Psoas muscle (tissue), 8 donors: ENCODE measurements at places on chromosomes 2 and 18. TPM values are rescaled to one million over a fixed set of nuclear protein-coding genes. Genes with fewer than 3 reads are reported as not detected.

- DNase-seq: no peak
- H3K27ac ChIP-seq: peak overlapping the region; percentile 14
- peaks cover 51% of the 10 kb centered on the region for H3K4me1 ChIP-seq
- H3K36me3 ChIP-seq: peaks cover 12% of the 10 kb centered on the region
Observed at GRCh38 chr2:73239776-73240175, 5.7 kb downstream of the CCT7 start.

DNA sequence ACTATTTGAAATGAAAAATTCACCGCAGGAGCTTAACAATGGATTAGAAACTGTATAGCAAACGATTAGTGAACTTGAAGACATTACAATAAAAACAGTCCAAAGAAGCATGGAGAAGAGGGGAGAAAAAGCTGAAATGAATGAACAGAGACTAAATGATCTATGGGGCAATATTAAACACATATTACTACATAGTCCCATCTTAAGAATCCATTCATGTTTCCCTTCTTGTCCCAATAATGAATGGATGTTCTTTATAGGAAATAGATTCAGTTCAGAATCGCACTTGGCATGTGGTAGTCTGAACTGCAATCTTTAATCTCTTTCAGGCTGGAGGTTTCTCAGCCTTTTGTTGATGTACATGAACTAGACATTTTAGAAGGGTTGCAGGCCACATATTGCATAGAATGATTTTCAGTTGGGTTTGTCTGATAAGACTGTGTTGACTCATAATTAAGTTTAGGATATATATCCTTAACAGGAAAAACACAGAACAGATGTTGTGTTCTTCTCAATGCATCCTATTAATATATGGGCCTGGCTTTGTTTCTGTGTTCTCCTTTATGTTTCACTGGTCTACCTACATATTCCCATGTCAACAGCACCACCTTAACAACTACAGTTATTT lies 27.9 kb downstream of the CCDC88A start:
- H3K27ac ChIP-seq: no peak overlapping the region
- no peaks in the 10 kb centered on the region for H3K27me3 ChIP-seq
- H3K4me1 ChIP-seq: no peaks in the 10 kb centered on the region
- DNase-seq: no peak

GRCh38 chr18:985212-985661 lies 80.6 kb downstream of the ADCYAP1 start:
- H3K27ac ChIP-seq: no peak overlapping the region
- H3K4me1 ChIP-seq: no peaks in the 10 kb centered on the region
- H3K4me3 ChIP-seq: no peak overlapping the region
- DNase-seq: no peak
- no peaks in the 10 kb centered on the region for H3K36me3 ChIP-seq

TCF7L1 gene
- 6.2 TPM for total RNA-seq
